ENCODE measurements at places on chromosomes 3 and 15.

GRCh38 chr3:182978387-182978786, 2.0 kb downstream of the DCUN1D1 start:
- DNase-seq, result no peak

GRCh38 chr3:71067977-71068654, 515.4 kb downstream of the FOXP1 start:
- DNase-seq, result no peak

GRCh38 chr15:40234783-40235182, 4.1 kb upstream of the PAK6 start:
- DNase-seq, result no peak

DNA sequence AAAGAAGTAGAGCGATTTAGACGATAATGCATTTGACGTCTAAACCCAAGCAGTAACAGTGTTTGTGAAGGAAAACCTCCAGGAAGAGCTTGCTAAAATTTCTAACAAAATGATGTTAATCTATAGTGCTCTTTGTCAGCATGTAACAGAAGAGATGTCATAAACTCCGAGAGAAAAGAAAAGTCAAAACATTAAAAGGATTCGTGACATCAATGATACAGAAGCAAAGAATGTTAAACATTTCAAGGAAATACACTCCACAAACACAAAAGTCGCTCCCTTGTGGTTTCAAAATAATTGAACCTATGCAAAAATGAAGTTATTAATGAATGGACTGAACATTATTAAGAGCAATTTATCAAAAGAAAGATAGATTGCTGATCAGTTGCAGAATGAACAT, 27.9 kb downstream of the AADAC start:
- DNase-seq, result no peak

GRCh38 chr3:10551821-10552630, 46.6 kb upstream of the ATP2B2 start:
- DNase-seq, result no peak

GRCh38 chr15:73956743-73957135, 30.5 kb downstream of the LOXL1 start:
- DNase-seq, result no peak

- peak; percentile 61 for DNase-seq
Observed at GRCh38 chr3:100709842-100710260, 557 bp downstream of the TFG start.

Data from C1 segment of cervical spinal cord (tissue), 14 donors.